Left lung (tissue), 14 donors: ENCODE measurements at places on chromosomes 13 and 19.

DNA sequence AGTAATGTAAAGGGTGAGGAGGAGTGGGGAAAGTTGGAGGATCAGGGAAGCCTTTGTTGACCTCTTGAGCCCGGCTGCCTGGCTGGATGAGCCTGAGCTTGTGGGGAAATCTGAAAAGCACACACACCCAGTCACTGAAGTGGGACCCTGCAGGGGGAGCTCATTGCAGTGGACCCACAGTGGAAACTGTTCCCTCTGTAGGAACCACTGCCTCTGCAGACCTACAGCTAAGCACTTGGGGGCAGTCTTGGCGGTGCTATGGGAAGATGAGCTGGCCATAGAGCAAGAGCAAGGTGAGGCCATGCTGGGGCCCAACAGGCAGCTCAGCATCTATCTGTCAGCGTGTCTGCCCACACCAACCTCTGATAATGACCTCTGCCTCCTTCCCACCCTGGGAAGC is 294.8 kb downstream of the TSHZ3 start:
- peak; percentile 24 for DNase-seq

DNA sequence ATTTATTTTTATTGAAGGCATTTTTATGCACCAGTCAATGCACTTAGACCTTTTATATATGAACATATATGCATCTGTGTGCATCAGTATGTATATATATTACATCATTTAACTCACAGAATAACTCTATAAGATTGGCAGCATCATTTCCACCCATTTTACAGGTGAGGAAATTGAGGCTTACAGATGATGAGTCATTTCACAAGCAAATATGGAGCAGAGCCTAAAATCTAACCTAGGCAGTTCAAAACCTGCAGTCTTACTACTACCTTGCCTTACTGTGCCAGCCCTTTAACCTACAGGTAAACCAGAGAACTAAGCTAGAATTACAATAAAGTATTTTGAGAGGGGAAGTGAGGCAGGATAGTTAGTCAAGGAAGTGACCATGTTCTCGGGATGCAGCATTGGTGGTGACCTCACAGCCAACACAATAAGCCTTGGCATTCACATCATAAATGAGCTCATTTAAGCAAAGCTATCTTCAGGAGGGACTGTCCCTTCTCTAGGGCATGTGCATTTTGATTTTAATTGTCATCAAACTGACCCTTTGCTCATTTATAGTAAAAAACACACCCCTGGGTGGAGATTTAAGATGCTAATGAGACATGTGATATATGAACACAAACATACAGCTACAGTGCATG is 274.3 kb downstream of the DCLK1 start:
- no peak for DNase-seq

GRCh38 chr13:110119935-110120905 is 186.7 kb downstream of the COL4A1 start:
- DNase-seq: no peak

GRCh38 chr13:37495046-37495445 is 103.5 kb downstream of the POSTN start:
- DNase-seq: no peak

GRCh38 chr19:8513036-8513686 is 806 bp downstream of the ZNF414 start:
- DNase-seq: no peak

DNA sequence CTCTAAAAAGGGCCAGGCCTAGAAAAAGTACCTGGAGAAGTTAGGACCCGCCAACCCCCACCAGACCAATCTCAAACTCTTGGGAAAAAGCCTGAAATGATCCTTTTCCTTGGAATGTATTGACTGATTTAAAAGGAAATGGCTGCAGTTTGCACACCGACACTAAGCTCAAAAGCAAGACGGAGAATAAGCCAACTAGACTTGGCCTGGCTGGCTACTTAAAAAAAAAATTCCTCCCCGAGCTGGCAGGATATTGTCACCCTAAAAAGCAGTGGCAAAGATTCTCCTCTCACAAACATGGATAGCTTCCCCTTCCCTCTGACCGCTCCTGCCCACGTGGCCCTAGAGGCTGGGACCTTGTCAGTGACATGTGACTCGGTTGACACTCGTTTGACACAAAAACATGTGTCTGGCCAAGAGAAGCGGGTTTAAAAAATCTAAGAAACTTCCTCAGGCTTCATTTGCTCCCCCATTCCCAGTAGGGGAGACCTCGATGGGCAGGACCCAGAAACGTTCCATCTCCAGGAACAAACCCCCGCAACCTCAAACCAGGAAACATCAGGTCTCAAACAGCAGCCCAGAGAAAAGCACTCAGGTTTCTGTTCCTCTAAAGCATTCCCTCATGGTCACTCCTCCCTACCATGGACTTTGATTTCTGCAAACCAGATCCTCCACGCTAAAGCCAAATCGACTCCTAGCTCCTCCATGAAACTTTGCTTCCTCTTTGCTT is 1.3 kb downstream of the RFX1 start:
- peak; percentile 85 for DNase-seq

DNA sequence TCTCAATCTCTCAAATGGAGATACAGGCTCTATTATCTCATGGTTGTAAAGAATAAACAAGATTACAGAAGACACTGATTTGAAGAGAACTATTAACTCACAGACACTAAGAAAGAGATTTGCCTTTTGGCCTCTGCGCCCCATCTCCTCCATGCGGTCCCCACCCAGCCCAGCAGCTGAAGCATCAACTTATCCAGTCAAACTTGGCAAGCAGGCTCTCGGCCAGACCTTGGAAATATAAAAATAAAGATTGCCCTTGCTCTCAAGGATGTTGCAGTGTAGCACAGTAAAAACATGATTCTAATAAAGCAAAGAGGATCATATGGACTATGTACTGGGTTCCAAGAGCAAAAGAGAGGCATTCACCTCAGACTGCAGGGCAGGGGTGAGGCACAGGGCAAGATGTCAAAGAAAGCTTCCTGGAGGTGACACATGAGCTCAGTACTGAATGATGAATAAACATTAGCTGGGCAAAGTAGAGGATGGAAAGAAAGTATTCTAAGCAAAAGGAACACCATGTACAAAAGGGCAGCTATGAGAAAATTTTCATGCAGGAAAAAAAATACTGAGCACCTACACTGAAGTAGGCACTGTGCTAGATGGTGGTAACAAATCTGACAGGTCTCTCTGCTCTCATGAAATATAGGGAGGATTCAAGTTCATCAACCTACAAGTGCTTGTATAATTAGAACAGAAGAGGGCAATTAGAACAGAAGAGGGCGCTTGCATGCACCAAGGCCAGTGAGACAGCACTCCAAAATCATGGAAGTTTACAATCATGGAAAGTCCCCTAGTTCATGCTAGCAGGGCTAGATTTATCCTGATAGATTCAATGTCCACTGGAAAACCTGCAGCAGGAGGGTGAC is 85.0 kb downstream of the SACS start:
- DNase-seq: no peak

DNA sequence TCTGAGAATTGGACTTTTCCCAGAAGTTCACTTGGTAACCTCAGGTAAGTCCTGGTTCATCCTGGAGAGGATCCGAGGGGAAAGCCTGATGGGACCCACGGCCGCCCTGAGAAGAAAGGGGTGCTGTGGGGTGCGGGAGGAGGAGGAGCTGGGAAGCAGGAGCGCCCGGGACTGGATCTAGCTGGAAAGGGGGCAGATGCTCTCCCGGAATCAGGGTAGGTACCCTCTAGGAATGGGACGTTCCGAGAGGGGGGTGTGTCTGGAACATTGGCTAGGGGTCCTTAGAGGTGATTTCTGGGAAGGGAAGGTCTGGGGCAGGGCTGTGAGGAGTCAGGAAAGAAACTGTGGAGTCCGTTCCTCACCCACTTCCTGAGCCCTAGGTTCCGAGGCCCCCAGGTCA is 38.7 kb upstream of the ZNF492 start:
- DNase-seq: no peak

GRCh38 chr13:100751826-100752225 is 77.2 kb upstream of the TMTC4 start:
- no peak for DNase-seq

DNA sequence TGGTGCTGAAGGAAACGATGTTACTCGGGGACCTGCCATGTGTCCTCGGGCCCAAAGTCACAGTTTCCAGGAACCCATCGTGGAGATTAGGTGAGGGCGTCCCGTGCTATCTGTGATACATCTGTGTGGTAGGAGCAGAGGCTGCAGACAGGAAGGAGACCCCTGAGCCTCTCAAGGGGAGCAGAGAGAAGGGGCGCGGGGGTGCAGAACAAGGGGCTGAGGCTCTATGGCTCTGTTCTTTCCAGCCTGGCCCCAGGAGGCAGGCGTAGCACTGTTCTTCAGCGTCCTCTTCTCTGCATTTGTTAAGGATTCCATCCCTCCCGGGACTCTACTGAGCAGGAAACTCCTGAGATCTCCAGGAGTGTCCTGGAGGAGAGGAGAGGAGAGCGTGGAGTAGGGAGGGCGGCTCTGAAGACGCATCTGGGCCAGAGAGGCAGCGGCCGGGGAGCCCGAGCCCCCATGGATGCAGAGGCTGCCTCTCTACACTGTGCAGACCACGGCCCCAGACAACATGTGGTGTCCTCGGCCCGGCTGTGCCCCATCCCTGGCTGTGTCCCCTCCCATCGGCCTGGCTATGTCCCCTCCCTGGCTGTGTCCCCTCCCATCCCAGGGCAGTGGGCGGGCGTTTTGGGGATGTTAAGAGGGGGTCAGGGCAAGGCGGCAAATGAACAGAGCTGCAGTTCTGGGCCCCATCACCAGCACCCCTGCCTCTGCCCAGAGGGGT is 118.0 kb downstream of the ATP11A start:
- no peak for DNase-seq

DNA sequence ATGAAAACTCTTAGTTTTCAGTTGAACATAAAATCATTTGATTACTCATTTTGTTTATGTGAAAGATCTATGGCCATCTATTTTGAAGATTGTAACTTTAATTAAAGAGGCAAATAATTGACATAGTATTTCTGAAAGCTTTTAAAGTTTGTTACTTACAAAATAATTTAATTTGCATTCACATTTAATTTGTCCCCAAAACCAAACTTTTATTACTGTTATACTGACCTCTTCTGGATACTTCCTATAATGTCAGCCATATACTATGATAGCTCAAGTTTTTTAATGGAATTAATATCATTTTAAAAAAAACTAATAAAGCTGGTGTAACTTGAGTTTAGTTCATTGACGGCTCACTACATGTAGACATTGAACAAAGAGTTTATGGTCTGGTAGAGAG is 4.9 kb upstream of the SGCG start:
- no peak for DNase-seq

GRCh38 chr19:57016491-57016890 is 103.3 kb upstream of the USP29 start:
- no peak for DNase-seq

DNA sequence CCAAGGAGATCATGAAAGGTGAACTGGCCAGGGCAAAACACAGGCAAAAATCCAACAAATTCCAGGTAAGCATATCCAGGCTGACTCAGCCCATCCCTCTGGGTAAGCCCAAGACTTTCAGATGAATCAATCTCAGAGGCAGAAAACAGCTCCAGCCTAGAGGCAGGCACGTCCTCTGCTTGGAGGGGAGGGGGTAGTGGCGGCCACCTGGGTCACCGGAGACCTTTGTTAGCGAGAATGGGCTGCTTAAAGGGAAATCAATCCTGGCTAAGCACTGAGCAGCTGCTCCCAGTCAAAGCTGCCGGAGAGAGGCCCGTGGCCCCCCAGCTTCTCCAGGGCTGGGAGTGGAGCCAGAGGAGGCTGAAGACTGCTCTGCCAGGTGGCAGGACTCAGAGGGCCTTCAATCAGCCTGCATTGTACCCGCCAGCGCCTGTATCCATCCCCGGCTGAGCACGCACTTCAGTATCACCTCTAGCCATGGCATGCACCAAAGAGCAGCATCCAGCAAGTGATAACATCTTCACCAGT is 48.2 kb downstream of the PIN1 start:
- DNase-seq: peak; percentile 4
